ENCODE measurements at places on chromosomes 1 and 21.

- DNase-seq = no peak
Measured at GRCh38 chr1:196577386-196577785, 30.9 kb downstream of the KCNT2 start.

- peak; percentile 40 for DNase-seq
Measured at GRCh38 chr1:46442317-46443161, 47.1 kb upstream of the DMBX1 start.

- no peak for DNase-seq
Measured at GRCh38 chr1:18642278-18643095, 11.8 kb downstream of the PAX7 start.

- DNase-seq = no peak
Measured at GRCh38 chr1:40774266-40774998, 9.2 kb upstream of the KCNQ4 start.

GRCh38 chr1:202023001-202023433 is 12.6 kb downstream of the ELF3 start:
- DNase-seq = no peak

DNA sequence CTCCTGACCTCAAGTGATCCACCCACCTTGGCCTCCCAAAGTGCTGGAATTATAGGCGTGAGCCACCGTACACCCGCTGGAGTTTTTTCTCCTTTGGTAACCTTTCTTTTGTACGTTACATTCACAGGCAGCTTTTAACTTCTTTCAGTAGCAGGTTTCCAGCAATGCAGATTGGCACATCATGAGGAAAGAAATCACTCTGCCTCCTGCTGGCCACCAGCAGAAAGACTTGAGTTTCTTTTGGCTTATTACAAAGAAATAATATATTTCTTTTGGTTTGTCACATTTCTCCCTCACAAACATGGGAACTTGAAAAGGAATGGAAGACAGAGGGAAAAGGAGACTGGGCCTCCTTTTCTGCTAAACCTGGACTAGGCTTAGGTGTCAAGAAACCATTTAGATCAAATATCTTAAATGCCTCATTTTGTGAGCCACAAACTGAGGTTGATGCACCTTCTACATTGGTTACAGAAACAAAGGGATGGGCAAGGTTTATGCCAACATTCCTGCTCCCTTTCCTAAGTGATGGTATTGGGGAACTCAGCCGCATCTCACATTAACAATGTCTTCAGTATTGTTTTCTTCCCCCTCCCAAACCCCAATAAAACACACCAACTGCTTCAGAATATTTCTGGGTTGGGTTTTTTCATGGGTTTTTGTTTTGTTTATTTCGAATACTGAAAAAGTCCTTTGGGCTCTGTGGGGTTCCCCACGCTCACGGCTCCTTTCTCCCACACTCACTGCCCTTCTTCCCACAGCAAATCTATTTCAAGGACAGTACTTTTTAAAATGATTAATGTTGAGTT is 7.7 kb downstream of the ENSA start:
- no peak for DNase-seq

DNA sequence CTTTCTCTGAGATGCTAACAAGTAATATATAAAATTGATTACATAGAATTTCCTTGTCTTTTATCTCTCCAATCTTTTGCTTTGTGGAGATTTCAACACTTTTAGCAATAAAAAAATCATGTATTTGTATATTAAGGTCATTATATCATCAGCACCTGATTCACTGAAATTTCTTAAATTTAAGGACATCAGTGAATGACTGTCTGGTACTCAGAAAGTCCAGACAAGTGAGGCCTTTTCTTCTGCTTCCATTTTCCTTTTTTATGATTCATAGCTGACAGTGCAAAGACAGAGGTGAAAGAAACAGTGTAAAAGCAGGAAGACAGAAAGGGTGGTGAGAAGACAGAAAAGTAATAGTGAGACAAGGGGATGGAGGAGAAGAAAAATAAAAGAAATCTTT is 54.6 kb downstream of the FASLG start:
- no peak for DNase-seq

Data from anterior cingulate cortex (tissue), 58 donors.